ENCODE measurements at places on chromosomes 7 and 10.

GRCh38 chr7:157266272-157266671 lies 70.5 kb upstream of the DNAJB6 start:
- no peak for DNase-seq

DNA sequence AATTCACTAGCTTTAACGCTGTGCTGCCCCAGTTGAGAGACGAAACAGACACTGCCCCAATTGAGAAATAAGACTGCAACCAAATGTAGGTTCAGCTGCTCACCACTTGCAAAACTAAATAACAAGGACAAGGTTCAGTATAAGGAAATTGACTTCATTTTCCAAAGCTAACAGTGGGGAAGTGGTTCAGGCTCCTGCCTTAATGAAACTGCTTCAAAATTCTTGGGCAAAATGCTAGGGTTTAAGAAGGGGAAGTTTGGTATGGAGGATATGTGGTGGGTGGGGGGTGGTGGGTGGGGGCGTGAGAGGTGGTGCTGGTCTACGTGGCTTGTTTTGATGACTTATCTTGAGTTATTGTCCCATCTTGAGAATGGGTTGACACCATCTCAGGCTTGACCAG lies 21.8 kb downstream of the MRPL32 start:
- DNase-seq: no peak

DNA sequence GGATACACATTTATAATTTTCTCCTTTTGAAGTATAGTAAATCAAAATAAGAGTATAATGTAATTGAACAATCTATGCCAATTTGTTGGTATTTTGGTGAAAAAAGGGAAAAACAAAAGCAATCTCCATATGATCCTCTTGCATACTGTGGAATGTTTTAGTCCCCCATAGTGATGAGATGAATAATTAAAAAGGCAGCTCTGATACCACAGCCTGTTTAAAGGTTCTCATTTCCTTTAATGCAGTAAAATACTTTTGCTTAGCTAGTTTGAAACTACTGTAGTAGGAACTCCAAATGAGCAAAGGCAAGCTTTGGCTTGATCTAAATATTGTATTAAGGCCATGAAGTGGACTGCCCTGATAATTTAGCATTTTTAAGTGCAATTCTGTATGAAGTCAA lies 77.6 kb downstream of the VTI1A start:
- no peak for DNase-seq

DNA sequence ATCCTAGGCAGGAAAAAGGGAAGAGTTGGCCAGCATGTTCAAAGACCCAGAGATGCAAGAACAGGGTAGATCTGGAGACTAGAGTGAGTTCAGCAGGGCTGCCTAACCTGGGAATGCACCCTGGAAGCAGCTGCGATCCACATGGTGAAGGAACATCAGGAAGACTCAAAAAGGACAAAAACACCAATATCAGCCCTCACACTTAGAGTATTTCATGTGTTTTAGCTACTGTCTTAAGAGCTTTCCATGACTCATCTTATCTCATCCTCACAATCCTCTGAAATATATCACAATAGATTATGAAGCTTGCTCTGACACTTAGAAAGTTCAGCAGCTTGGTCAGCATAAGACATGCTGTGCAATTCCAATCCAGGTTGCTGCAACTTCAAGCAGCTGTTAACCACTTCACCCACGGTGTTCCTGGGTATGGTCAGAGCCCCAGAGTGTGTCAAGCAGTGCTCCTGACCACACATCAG lies 380.9 kb downstream of the PARD3 start:
- no peak for DNase-seq

- no peak for DNase-seq
Observed at GRCh38 chr7:46146454-46147255, 225.6 kb upstream of the IGFBP3 start.
